ENCODE measurements at places on chromosomes 1 and 21.

DNA sequence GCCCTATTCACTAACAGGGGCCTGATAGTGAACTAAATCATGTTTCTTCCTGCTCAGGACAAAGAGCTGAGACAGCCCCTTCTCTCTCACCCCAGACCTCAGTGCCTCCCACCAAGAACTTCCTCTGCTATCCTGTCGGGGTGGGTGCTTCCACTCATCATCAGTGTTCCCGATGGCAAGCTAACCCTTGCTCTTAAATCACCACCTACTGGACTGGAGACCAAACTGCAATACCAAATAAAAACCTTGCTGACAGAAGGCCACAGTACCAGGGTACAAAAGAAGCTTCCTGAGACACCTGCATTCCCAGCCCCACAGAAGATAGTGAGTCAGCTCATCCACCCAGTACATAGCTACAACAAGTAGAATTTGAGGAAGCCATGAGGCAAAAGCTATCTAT, 799.5 kb downstream of the LTN1 start:
- ATAC-seq = no peak

- ATAC-seq = no peak
These were observed 17.6 kb downstream of the PAXBP1 start for GRCh38 chr21:32753818-32754585.

DNA sequence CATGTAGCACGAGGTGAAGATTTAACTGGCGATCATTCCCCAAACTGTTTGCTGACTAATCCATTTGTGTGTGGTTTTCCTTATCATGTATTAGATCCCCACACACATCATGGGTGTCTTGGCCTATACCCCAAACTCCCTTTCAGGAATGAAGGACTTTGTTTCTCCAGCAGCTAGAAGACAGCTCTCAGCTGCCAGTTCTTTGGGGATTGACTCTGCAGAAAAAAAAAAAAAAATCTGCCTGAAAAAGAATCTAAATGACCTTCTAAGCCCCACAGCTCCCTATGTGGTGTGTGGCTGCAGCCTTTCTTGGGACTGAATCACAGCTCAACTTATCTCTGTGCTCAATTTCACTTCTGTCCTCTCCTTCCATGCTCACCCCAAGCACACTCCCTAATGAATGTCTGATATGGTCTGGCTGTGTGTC, 256.3 kb upstream of the DUSP10 start:
- ATAC-seq = no peak

DNA sequence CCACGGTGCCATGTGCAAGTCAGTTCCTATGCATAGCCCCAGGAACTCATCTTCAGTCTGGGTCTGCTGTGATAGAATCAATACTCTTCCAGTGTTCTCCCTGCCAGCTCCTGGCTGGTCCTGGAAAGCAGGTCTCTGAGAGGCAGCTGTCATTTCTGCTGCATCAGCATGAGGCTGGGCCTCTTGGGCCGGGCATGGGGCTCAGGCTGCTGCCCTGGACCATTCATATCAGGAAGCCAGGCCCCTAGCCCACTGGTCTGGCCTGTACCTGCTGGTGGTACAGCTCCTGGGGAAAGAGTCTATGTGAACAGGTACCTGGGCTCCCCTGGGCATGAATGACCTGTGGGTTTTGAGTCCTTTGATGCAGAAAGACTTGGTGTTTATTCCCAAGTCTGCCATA, 173.6 kb upstream of the CSF3R start:
- ATAC-seq = no peak

- no peak for ATAC-seq
These were observed 12.0 kb upstream of the MAGOH start for GRCh38 chr1:53250325-53250724.

DNA sequence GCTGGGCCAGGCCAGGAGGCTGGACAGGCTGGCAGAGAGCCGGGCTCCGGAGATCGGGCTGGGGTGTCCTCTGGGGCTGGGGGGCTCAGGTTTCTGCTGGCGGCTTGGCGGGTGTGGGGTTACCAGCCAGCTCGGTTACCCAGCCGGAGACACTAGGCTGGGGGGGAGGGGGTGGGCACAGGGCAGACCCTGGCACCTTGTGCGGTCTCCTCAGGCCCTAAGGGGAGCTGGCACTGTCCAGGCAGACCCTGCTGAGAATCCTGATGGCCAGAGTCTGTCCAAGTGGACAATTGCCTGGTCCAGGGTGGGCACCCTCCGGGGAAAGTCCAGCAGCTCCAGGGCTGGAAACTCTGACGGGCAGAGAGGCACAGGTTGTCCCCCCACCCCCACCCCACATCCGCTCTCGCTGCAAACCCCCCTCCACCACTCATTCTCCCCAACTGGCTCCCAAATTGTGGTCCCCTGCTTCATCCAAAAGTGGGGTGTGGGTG, 6.7 kb downstream of the ZBTB7B start:
- no peak for ATAC-seq

DNA sequence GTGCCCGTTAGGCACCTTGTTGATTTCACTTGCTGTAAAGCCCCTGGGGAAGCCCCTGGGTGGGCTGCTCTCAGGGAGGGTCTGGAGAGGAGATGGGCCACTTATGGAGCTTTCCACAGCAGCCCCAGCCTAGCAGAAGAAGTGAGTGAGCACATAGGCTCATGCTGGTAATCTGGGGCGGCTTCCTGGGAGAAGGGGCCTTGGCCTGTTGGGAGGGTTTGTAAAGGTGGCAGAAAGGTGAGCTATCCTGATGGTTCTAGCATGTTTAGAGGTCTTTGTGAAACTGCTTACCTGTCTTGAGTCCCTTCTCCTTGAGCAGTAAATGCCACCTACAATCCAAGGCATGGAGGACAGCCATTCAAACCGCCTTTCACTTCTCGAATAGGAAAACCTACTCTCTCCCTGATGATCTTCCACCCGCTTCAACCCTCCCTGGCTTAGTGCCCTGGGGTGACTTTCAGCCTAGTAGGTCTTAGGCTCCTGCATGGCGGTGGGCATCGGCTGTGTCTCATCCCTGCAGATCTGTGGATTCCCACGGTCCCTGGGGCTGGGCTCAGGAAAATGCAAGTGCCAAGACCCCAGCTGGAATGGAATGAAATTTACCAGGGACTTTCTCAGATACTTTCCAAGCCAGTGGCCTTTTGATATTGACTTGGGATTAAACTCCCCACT, 87.6 kb upstream of the SELENON start:
- no peak for ATAC-seq

DNA sequence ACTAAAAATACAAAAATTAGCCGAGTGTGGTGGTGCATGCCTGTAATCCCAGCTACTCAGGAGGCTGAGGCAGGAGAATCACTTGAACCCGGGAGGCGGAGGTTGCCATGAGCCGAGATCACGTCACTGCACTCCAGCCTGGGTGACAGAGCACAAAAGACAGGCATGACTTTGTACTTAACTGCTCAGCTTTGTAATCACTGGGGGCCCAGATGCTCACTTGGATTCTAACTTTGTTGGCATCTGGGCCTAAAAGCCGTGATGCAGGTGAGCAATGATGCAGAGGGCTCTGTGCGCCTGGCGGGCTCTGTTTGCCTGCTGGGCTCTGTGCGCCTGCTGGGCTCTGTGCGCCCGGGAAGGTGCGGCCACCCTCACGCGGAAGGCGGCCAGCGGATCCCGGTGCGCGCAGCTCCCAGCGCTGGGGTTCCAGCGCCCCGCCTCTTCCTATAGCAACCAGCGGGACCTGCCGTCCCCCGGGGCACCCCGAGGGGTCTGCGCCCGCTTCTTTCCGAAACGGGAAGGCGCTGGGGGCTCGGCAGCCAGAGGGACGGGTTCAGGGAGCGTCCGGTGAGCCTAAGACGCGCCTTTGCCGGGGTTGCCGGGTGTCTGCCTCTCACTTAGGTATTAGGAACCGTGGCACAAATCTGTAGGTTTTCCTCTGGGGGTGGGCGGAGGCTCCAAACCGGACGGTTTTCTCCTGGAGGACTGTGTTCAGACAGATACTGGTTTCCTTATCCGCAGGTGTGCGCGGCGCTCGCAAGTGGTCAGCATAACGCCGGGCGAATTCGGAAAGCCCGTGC, 31.7 kb downstream of the PRMT2 start:
- no peak for ATAC-seq

DNA sequence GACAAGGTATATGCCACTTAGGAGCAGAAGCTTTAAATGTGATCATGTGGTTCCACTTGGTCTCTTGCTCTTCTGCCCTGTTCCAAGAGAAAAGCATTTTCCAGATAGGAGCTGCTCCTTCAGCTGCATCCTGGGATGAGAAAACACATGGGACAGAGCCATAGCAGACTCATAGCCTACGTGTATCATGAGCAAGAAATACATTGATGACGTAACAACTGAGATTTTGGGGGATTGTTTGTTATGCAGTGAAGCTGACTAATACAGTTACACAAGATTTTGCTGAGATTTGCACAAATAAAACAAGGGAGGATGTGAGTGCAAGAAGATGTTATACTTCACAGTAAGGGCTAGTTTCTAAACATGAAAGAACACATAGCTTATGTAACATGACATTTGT, 36.0 kb upstream of the IRF2BP2 start:
- no peak for ATAC-seq

GRCh38 chr1:206102292-206102936, 14.8 kb downstream of the AVPR1B start:
- no peak for ATAC-seq
